ENCODE measurements at places on chromosomes 4 and X.

DNA sequence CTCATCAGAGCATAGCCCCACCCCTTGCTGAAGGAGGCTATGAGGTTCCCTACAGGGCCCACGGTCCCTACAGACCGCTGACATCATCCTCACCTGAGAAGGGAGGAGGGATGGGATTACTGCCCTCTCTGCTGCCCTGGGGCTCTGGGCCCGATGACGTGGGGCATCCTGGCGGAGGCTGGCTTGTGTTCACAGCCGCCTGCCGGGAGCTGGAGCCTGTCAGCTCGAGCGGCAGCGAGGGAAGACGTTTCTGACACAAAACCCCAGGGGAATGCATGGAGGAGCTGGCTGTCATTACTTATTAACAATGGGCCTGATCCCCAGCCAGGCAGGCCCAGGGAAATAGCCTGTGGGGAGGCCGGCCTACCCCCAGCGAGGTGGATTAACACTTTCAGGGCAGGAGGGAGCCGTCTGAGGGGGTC, 106.6 kb upstream of the ATP6AP2 start:
- DNase-seq: no peak

- no peak for DNase-seq
Observed at GRCh38 chr4:87531621-87532020, 2.4 kb upstream of the SPARCL1 start.

DNA sequence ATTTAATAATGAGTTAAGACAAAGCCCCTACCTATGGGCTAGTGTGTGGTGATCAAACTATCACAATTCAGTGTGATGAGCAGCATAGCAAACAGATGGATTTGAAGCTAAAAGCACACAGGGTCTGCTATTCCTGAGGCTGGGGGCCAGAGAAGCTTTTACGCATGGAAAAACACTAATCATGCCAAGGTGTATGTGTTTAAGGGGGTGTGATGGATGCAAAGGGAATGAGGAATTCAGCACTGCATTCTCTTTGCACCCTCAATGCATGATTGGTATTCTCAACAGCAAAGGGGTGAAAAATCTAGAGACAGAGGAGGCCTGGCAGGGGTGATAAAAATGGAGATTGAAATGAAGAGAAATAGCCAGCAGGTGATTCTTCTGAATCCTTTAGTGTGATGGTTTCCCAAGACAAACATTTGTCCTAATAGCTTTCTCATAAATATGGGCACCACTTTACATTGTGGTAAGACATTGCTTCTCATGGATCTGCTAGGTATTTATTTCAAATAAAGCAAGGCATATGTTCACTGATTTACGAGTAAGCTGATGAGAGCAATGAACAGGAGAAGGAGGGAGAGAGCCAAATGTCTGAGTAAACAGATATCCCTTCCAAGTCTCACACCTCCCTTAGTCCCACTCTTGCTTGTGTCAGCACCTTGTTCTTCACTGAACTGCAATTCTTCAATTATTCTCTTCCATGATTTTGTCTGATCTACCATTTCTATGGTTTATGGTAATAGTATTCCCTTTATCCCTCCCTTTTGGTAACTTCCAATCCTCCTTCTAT, 15.7 kb downstream of the C1QTNF7 start:
- DNase-seq: no peak

- no peak for DNase-seq
Observed at GRCh38 chrX:100072336-100072735, 337.7 kb downstream of the PCDH19 start.

DNA sequence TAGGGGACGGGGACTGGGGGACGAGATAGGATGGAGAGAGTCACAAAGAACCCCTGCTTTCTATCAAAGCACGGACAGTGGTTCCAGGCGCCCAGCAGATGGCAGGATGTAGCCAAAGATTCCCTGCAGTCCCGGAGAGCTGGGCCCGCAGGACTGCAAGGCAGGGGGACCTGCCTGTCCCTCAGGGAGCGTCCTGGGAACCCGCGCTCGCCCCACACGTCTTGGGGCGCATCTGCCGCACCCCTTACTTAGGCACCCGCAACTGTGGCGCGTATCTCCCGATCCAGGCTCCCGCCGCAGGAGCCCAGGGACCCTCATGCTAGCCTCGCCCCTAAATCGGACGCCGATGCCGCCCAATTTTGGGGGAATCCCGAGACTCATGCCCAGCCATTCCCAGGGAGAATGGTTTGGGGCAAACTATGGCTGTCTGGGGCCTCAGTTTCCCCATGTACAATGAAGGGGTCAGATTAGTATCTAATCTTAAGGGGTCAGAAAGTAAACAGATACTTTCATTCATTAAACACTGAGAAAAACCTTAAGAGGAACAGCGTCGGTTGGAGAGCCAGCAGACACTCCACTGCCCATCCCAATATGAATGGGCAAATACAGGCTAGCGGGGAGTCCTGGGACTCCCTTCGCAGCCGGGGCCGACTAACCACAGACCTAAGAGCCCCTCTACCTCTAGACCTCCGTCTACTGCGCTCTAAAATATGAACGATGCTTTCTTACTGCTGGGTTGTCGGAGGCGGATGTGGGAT, 581 bp upstream of the STK32B start:
- DNase-seq: no peak

GRCh38 chr4:73707269-73707875, 33.0 kb upstream of the CXCL8 start:
- DNase-seq: no peak

DNA sequence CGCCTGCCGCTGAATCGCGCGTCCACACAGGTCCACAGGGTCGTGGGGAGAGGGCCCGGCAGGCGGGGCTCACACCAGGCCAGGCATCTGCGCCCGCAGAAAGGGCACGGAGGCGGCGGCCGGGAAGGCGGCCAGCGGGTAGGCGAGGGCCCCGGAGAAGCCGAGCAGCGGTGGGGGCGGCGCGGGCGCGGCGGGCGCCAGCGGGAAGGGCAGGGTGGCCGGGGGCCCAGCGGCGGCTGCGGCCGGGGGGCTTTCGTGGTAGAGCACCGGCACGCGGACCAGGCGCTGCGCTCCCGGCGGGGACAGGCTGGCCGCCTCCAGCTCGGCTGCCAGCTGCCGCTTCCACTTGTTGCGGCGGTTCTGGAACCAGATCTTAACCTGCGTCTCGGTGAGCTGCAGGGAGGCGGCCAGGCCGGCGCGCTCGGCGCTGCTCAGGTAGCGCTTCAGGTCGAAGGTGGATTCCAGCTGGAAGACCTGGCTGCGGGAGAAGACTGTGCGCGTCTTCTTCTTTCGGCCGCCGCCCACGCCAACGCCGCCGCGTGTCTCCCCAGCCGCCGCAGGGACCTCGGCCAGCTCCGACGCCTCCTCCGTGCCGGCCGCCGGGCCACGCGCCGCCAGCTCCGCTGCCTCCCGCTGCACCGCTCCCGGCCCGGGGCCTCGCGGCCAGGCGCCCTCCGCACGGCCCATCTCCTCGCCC, 3.9 kb downstream of the HMX1 start:
- no peak for DNase-seq

- no peak for DNase-seq
Observed at GRCh38 chrX:118178450-118178849, 61.8 kb upstream of the KLHL13 start.

DNA sequence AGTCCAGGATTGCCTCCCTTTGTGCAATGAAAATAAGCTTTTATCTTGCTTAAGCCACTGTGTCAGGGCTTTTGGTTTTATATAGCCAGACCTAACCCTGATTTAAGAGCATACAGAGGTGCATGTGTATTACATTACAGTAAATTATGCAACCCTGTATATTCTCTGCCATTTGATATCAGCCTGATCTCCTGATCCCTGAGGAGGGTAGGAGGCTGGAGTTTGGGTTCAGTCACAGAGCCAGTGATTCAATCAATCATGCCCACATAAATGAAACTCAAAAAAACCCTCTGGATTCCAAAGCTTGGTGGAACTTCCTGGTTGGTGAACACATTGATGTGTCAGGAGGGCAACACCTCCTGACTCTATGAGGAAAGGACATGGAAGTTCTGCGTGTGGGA, 7.3 kb upstream of the KLHL8 start:
- no peak for DNase-seq

DNA sequence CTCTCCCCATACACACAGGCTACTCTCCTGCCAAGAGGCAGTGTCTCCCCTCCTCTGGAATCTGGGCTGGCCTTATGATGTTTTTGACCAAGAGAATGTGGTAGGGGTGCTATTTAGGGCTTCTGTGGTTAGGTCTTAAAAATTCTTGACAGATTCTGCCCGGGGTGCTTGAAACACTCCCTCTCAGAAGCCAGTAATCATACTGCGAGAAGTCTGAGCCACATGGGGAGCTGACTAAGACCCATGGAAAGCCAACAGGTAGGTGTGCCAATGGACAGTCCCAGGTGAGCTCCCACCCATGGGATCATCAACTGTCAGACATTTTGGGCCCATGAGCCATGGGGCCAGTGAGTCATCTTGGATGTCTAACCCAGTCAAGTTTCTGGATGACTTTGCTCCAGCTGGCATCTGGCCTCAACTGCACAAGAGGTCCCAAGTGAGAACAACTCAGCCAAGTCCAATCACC, 315.7 kb downstream of the FBXW7 start:
- no peak for DNase-seq

DNA sequence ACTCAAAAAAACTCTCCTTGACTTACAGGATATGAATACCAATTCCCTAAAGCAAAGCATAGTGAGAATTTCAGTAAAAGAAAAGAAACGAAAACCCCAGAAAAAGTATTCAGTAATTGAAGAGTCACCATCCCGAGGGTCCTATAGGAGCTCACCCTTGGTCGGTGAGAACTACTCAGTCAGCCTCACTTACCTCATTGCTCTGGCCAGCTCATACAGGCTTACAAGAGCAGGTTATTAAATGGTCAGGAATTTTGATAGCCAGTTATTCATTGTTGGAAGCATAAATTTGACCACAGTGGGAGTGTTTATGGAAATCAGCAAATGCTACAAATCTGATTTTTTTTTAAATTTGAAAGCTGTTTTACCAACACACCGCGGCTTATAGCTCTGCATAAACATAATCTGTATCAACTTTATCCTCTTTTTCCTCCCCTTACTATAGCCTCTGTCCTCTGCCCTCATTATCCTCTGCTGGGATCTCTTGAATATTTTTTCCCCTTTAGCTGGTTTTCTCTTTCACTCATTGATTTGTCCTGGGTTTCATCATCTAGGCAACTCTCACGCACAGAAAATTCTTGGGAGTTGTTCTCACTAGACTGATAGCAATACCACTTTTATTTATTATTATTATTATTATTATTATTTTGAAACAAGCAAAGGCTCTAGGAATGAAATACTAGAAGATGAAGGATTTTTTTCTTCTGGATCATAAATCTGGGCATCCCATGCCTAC, 11.0 kb upstream of the CXCL2 start:
- no peak for DNase-seq

GRCh38 chr4:130074096-130074495, 978.1 kb downstream of the C4orf33 start:
- no peak for DNase-seq

- no peak for DNase-seq
Observed at GRCh38 chr4:80188801-80189458, 8.4 kb upstream of the PRDM8 start.

- DNase-seq: no peak
Observed at GRCh38 chr4:141705747-141706377, 69.5 kb downstream of the IL15 start.

DNA sequence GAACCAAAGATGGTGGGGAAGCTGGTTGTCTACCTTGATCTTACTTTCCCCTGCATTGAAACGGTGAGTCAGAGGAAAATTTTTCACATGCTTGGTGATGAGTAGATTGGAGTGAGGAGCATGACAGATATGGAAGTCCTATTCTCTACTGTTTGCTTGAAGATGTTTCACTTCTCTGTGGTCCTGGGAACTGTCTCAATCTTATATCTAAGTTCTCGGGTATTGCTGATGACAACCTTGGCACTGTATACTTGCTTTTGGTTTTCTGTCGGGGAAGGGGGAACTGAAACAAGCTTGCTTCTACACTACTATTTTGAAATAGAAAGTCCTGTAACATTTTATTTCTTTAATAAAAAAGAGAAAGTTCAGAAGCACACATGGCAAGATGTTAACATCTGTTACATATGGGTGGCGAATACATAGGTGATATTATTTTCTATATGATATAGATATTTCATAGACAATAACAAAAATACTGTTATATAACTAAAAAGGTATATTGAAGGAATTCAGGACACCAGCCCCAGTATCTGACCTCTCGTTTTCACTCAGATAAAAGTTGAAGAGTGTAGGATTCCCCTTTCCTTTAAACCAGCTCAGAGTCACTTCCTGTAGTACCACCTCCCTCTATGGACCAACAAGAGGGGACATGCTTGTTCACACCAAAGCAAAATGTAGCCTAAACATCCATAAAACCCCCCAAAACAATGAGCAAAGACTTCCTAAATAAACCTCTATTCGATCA, 88.8 kb downstream of the FMR1NB start:
- DNase-seq: no peak

DNA sequence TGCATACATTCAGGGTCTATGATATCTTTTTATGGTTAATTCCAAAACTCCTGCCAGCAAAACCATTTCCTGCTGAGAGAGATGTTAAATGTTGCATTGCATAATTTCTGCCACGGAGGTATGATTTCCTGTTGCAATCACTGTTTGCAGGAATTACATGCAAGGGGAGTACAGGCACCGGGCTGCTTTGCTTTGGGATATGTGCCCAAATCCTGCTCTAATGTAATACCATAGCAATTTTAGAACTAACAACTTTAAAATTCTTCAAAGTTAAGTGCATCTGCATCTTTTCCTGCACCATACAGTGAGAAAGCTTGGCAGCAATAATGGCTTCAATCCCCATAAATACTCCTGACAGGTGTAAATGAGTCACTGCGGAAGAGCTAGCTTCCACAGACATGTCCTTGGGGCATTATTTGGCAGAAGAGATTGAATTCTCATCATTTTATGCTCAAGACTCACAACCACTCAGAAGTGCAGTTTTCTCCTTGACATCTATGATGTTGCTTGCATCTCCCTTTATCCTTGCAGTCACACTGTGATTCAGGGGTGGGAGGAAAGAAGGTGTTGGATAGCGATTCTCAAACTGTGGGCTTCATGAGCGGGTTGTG, 29.6 kb downstream of the TRIM2 start:
- no peak for DNase-seq

- no peak for DNase-seq
Observed at GRCh38 chr4:74953647-74954046, 20.7 kb downstream of the PARM1 start.

DNA sequence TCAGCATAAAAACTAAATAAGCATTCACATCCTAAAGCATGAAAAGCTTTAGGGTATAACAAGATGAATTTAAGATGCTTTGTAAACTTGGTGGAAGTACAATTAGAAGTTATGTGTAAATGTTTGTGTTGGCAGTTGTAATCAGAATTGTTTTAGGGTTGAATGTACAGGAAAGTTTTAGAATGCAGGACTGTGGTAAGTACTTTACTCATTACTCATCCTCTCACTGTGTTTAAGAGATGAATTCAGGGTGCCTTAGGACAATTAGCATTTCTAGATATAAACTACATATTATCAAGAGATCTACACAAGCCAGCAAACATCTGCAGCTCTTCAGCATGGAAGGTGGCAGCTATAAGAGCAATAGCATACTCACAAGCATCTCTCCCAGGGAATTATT, 77.5 kb upstream of the ELOVL6 start:
- no peak for DNase-seq

GRCh38 chr4:15366721-15367120, 61.1 kb upstream of the C1QTNF7 start:
- DNase-seq: no peak

All from activated gamma-delta T cell (primary cell).